ENCODE measurements at places on chromosomes 11 and 22. TPM values are rescaled to one million over a fixed set of nuclear protein-coding genes. Genes with fewer than 3 reads are reported as not detected.
A peak's percentile ranks its signal among the peaks of the same experiment; 100 is the strongest.

- DNase-seq = no peak
- H3K27ac ChIP-seq = no peak overlapping the region
- no peaks in the 10 kb centered on the region for H3K36me3 ChIP-seq
These were observed 215.7 kb upstream of the FOLH1 start for GRCh38 chr11:49424136-49424535.

The MS4A4E gene
- not detected for total RNA-seq

The TBX10 gene
- not detected for total RNA-seq

The CTSW gene
- not detected for total RNA-seq

DNA sequence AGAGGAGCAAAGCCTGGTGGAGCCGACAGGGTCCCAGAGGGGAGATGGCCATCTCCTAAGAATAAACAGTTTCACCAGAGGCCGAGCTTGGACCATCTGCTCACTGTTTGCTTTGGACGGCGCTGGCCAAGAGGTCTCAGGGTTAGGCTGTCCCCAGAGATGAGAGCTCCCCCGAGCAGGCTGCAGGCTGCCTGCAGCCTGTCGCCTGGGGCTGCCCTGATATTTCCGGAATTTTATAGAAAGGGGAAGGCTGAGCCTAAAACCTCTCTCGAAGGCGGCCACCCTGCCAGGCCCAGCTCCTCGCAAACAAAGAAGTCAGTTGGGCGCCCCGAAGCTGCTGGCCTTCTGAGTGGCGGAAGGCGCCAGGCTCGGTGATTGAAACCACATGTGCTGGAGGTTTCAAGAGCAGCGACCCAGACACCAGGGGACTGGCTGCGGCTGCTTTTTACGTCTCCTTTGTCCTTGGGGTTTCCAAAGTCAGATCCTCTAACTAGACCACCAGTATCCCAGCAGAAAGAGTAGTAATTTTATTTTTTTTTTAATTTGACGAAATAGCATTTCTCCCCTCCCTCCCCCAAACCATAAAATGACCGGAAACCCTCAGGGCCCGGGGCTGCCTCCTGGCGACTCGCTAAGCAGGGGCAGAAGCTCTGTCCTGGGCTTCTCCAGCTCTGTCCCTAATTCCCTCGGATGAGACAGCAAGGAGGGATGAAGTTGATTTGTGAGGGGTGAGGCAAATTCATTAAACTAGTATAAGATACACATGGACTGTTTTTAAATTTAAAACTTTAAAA, 57.4 kb downstream of the CLMP start:
- peak overlapping the region; percentile 8 for H3K4me3 ChIP-seq
- no peaks in the 10 kb centered on the region for H3K36me3 ChIP-seq
- H3K27me3 ChIP-seq = no peaks in the 10 kb centered on the region
- H3K27ac ChIP-seq = peak overlapping the region; percentile 74
- peak; percentile 81 for DNase-seq

The FOSL1 gene
- 7.4 TPM for total RNA-seq

GRCh38 chr11:67269401-67270255, 3.4 kb downstream of the GRK2 start:
- H3K4me3 ChIP-seq = peak overlapping the region; percentile 40
- H3K27me3 ChIP-seq = no peaks in the 10 kb centered on the region
- H3K36me3 ChIP-seq = peaks cover 12% of the 10 kb centered on the region
- DNase-seq = no peak

GRCh38 chr11:66875378-66875777, 18.5 kb downstream of the LRFN4 start:
- DNase-seq = no peak
- H3K4me3 ChIP-seq = no peak overlapping the region
- no peaks in the 10 kb centered on the region for H3K36me3 ChIP-seq
- peaks cover 3% of the 10 kb centered on the region for H3K4me1 ChIP-seq
- H3K27me3 ChIP-seq = no peaks in the 10 kb centered on the region
- H3K27ac ChIP-seq = no peak overlapping the region

DNA sequence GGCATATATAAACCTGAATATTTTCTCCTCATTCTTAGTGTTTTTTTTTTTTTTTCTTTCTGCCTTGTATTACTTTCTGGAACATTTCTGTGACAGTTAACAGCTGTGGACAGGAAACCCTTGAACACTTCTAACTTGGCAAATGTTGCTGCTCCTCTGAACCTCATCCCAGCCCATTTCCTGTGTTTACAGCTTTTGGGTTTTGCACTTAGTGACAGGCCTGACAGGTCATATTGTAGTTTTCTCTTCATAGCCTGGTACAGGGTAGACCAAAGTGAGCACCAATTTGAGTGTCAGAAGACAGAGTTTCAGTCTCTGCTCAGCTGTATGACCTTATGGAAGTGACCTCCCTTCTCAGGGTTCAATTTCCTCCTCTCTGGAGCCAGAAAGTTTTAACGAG, 91.6 kb downstream of the STIM1 start:
- DNase-seq = peak; percentile 70
- no peak overlapping the region for H3K27ac ChIP-seq
- peaks cover 10% of the 10 kb centered on the region for H3K4me1 ChIP-seq
- no peaks in the 10 kb centered on the region for H3K36me3 ChIP-seq
- H3K4me3 ChIP-seq = no peak overlapping the region

- no peak overlapping the region for H3K4me3 ChIP-seq
- peak overlapping the region; percentile 95 for H3K27ac ChIP-seq
- H3K36me3 ChIP-seq = peaks cover 44% of the 10 kb centered on the region
- H3K4me1 ChIP-seq = peaks cover 26% of the 10 kb centered on the region
- no peak for DNase-seq
- no peaks in the 10 kb centered on the region for H3K27me3 ChIP-seq
These were observed 12.0 kb downstream of the RELA start for GRCh38 chr11:65650547-65651338.

DNA sequence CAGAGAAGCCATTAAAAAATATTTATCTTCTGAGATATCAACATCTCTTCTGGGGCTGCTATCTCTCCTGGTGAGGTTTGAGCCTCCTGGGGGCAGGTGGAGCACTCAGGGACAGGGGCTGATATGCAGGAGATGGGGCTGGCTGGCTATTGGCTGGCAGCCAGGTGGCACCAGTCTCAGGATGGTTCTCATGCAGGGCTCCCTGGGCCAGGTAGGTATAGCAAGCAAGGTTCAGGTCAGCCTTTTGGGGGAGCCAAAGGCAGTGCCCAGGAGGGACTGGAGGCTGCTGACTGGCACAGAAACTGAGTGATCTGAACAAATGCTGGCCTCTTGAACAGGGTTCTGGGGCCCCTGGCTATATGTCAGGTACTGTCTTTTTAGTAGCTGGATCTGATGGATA, 29.7 kb upstream of the EMSY start:
- H3K4me1 ChIP-seq = no peaks in the 10 kb centered on the region
- no peak for DNase-seq
- peaks cover 16% of the 10 kb centered on the region for H3K27me3 ChIP-seq
- H3K4me3 ChIP-seq = no peak overlapping the region
- H3K36me3 ChIP-seq = no peaks in the 10 kb centered on the region
